ENCODE measurements at places on chromosomes 1 and 21.
A peak's percentile ranks its signal among the peaks of the same experiment; 100 is the strongest.

DNA sequence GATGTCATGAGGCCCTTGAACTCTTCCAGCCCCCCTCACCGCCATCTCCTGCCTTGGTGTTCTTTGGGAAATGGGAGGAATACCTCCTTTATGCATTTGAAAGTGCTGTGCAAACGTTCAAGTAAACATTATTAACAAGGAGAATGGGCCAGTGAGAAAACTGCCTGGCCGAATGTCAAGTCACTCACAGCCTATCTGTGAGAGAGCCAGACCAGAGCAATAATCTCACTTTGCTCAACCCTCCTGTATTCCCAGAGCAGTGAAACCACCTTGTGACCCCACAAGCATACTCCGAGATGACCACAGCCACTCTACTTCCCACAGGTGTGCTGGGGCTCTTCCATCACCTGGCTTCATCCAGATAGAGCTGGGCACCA, 5.2 kb downstream of the TAL1 start:
- DNase-seq = no peak

DNA sequence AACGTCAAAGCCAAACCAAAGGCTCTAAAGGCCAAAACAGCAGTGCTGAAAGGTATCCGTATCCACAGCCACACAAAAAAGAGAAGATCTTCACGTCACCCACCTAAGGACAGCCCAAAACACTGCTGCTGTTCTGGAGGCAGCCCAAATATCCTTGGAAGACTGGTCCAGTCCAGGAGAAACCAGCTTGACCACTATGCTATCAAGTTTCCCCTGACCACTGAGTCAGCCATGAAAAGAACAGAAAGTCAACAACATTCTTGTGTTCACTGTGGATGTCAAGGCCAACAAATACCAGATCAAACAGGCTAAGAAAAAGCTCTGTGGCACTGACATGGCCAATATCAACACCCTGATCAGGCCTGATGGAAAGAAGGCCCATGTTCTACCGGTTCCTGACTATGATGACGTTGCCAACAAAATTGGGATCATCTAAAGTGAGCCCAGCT, 32.1 kb downstream of the ARID4B start:
- no peak for DNase-seq

DNA sequence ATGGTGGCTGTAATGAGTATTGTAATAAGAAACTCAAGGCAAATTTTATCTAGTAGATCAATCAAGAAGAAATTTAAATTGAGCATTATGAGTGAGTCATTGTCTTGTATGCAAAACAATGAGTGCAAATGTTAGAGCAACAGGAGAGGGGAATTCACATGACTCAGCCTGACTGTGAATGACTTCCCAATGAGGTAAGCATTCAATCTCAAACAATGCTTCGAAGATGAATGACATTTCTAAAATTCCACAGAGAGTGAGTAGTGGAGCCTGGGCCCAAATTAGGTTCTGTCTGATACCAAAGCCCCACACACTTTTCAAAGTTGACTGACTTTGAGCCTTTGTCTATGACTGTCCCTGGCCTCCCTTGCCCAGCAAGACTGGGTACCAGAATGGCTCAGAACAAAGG, 738.0 kb downstream of the PTPRU start:
- DNase-seq = no peak

GRCh38 chr1:171355727-171356126, 41.7 kb downstream of the FMO4 start:
- no peak for DNase-seq

DNA sequence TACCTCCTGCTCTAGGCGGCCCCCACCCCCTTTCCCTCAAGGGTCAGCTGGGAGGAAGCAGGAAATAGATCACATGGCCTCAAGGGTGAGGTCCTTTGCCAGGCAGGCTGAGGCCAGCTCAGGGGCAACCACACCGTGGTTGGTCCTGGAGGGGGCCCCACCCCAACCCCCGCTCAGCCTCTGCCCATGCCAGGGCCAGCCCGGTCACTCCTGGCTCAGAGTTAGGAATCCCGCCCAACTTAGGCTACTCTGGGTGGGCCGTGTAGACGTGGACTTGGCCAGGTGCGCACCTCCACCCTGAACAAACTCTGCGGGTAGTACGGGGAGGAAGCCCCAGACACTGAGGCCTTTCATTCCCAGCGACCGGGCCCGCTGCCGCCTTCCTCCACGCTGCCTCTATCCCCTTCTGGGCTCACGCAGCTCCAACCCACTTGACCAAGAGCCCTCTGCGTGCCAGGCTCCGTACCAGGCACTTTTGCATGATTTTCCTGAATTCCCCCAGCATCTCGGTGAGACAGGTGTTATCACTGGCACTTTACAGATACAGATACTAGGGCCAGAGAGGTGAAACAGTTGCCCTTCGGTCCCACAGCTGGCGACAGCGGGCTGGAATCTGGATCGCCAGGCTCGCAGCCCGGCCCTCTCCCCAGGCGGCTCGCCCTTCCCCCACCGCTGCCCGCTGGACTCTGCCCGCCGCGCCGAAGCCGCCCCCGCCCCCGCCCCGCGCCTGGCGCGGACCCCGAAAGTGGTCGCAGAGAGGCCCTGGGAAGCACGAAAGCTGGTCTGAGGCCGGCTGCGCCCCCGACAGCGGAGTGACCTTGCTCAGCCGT, 769 bp downstream of the GALE start:
- DNase-seq = no peak

DNA sequence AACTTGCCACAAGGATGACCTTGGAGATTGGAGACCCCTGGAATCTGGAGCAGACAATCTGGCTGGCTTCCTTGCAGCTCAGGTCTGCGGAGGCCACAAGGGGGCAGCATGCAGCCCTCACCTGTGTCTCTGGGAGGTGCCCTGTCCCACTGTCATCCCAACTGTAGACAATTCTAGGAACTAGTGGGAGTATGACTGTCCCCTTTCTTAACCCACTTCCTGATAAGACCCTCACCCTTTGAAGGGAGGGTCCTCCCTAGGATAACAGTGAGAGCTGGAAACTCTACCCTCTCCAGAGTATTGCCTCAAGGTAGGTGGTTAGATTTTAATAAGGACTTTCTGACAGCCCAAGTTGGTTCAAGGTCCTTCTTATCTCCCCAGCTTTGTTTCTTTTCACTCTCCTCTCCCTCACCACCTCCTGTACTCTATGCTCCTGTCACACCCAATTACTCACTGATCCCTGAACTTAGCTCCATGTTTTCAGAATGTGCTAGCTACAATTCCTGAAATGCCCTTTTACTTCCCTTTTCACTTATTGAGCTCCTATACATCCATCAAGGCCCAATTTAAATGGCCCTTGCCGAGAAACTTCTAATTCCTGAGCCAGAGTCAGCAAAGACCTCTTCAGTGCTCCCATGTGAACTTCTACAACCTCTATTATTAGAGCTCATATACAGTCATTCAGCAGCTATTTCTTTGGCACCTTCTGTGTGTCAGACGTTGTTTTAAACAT, 9.2 kb upstream of the KCNQ4 start:
- DNase-seq = no peak

GRCh38 chr1:3482378-3482849, 27.9 kb downstream of the ARHGEF16 start:
- DNase-seq = no peak

- DNase-seq = no peak
These were observed 85.5 kb downstream of the DDAH1 start for GRCh38 chr1:85379203-85380136.

DNA sequence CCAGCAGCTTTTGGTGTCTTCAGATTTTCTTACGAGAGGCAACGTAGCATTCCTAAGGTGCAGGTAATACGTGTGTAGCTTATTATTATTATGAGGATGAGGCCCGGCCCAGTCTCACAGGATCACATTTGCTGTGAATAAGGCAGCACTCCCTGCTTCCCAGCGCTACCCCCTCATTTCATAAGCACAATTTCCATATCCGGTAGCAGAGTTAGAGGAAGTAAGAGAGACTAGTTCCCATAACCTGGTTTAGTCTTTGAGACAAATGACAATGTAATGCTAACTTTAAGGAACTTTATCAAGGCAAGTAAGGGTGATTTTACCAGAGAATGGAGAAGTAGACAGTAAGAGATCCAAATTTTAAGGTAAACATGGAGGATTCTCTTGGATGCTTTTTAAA, 14.6 kb upstream of the LMO4 start:
- no peak for DNase-seq

DNA sequence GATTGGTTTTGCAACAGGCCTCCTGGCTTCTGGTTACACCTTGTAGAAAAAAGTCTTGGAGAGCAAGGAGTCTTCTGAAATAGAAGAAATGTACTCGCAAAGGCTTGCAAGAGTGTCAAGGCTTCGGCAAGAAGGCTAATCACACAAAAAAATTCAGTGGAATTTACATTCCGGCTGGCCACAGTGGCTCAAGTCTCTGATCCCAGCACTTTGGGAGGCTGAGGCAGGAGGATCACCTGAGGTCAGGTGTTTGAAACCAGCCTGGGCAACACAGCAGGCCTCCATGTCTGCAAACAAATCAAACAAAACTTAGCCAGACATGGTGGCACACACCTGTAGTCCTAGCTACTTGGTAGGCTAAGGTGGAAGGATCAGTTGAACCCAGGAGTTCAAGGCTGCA, 7.7 kb upstream of the DOP1B start:
- DNase-seq = no peak

GRCh38 chr1:53608676-53609075, 130.3 kb downstream of the GLIS1 start:
- no peak for DNase-seq

GRCh38 chr1:182493063-182493462, 43.1 kb downstream of the RGSL1 start:
- DNase-seq = peak; percentile 22

DNA sequence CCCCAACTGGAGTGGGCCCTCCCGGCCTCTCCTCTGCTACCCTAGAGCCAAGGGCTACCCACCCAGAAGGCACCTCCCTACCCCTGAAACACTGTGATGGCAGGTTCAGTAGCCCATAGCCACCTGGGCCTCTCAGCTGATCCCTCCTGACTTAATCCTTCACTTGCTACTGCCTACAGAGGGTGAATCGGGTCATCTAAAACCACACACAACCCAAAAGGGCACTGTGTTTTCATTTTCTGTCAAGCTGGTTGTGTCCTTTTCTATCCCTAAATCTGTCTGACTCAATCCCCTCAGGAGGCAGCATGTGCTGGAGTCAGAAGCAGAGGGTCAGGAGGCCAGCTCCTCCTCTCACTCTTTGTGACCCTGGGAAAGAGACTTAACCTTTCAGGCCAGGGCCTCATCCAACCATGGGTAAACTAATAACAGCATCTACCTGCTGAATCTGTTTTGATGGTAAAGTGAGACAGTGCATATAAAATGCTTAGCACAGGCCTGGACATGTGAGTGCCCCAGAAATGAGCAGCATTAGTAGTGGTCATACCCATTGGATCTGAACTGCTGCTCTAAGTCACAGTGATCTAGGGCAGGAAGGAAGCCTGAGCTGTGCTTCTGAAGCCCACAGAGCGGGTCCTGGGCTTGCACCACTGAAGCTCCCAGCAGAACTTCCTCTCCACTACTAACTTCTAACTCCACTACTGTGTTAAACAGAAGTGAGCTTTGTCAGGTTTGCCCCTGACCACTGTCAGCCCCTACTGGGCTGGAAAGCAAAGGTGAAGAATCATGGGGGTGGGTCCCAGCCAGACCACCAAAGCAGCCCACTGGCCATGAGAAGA, 11.0 kb downstream of the PMVK start:
- DNase-seq = no peak

- no peak for DNase-seq
These were observed 449 bp downstream of the EPS15 start for GRCh38 chr1:51518586-51519047.

- no peak for DNase-seq
These were observed 9.5 kb upstream of the TMEM61 start for GRCh38 chr1:54970901-54971300.

DNA sequence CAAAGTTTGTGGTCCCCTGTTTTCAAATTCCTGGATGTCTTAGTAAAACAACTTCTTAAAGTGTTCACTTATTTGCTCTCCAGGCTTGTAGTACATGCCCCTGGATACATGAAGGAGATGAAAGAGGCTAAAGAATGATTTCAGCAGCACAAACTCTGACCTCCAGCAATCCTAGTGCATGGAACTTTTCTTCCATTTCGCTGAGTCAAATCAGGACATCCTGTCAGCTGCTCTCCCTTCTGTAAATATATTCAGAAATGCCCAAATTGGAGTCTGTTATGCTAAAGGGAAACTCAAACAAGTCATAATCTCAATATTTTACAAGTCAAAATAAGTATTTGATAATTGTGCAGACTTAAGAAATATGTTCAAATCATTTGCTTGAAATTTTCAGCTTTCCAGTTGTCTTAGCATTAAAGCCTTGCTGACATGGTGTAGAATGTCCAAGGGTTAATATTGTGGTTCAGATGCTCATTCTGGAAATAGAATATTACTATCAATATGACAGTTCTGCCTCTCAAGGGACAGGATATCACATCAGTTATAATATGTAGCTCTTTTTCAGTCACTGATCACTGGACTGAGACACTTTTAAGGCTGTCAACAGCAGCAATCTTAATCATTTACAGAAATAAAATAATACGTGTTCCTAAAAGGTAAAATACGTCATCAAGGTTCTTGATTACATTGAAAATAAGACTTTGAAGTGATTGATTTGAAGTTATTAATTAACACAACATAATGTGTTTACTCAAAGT, 1157.3 kb downstream of the PLA2G4A start:
- DNase-seq = no peak

GRCh38 chr1:22143065-22144033, at the start of gene WNT4:
Gene WNT4 (minus strand): TSS chr1:22143097. CDS start chr1:22142922, 175 bp downstream.
- no peak for DNase-seq

DNA sequence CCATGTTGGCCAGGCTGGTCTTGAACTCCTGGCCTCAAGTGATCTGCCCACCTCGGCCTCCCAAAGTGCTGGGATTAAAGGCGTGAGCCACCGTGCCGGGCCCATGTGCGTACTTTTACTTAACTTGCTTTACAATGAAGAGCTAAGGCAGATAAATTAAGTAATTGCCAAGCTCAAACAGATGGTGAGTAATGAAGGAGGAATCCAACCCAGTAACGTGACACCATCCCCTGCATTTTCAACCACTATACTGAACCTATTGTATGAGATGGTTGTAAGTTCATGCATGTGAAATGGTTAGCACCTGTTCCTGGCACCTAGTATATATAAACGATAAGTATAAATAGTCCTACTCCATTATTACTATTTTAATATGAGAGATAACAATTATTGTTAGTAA, 588.0 kb upstream of the BEND5 start:
- DNase-seq = no peak

- no peak for DNase-seq
These were observed 3.0 kb downstream of the LYST start for GRCh38 chr1:235863699-235864093.

GRCh38 chr1:172325531-172325930, 95.0 kb upstream of the C1orf105 start:
- no peak for DNase-seq
